H7 (cell line): ENCODE measurements at places on chromosomes 6 and 20.

DNA sequence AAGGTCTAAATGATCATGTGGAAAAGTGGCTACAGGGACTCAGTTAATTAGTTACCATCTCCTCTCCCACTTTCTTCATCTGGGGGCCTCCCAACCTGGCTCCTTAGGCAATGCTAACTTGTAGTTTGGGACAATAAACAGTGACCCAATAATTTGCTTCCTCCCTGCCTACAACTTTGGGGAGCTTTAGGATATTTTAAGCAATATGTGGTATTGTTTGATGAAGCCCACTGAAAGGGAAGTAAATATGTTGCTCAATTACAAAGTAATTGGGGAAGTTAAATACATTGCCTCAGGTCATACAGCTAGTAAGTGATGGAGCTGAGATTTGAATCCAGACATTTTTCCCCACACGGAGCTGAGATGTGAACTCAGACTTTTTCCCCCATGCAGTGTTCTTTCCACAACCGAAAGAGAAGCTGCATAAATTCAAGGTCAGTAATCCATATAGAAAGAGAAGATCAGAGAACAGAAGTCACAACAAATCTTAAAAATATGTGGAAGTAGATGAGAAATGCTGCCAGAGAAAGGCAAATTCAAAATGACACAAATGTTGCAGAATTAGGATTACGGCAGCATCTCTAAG is 26.6 kb downstream of the ZHX3 start:
- no peak for DNase-seq

DNA sequence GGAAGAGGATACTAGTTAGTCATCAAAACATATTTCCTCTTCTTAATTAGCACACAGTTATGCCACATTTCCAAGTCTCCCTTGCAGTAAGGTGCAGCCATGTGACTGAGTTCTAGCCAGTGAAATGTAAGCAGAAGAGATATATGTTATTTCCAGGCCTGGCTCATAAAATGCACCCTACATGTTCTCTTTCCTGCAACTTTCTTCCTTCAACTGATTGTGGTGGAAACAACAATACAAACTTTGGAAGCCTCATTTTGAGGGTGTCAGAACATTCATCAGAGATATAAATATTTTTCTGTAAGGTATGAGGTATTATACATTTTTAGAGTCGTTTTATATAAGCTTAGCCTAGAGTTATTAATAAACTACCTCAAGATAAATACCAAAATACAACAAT is 110.9 kb upstream of the PDE7B start:
- no peak for DNase-seq

- DNase-seq: no peak
Observed at GRCh38 chr20:46031014-46031569, 2.1 kb downstream of the SLC12A5 start.

GRCh38 chr20:63252284-63252711 is 2.0 kb downstream of the NKAIN4 start:
- DNase-seq: no peak

GRCh38 chr6:33298773-33299236 is at the start of gene RGL2:
Gene RGL2 (minus strand): TSS chr6:33298942. CDS start chr6:33298610, 332 bp downstream.
- DNase-seq: peak; percentile 86

- DNase-seq: no peak
Observed at GRCh38 chr6:149065658-149066556, 251.6 kb upstream of the TAB2 start.

- DNase-seq: no peak
Observed at GRCh38 chr6:13593720-13594119, 19.3 kb downstream of the SIRT5 start.

DNA sequence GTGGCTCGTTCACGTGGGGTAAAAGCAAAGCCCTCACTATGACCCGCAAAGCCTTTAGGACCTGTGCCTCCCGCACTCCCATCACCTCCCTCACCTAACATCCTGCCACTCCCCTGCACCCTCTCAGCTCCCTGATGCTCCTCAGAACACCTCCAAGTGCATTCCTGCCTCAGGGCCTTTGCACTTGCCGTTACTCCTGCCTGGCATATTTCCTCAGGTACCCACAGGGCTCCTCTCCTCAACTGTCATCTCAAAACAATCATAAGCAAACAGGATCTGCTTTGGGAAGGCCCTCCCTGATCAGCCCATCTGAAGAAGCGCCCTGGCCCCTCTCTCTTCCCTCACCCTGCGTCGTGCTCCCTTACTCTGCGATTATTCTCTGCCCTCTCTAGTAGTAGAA is 49.1 kb downstream of the FGD2 start:
- DNase-seq: no peak

GRCh38 chr6:82525775-82526495 is 162.3 kb downstream of the TPBG start:
- DNase-seq: no peak

DNA sequence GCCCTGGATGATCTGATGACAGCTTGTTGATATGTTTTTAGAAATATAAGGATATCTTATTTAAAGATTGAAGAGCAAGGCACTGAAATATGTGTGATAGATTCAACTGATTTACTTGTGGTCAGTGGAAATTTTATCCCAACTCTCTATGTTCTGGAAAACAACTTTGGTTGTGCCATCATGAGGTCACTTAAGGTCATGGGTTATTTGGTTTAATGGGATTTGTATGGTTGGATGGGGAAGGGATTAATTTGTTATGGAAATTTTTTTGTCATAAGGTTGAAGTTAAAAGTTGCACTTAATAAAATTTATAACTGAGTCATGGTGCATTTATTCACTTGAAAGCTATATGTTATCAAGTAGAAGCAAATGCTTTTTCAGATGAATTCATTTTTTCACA is 214.3 kb upstream of the LAMP5 start:
- no peak for DNase-seq

DNA sequence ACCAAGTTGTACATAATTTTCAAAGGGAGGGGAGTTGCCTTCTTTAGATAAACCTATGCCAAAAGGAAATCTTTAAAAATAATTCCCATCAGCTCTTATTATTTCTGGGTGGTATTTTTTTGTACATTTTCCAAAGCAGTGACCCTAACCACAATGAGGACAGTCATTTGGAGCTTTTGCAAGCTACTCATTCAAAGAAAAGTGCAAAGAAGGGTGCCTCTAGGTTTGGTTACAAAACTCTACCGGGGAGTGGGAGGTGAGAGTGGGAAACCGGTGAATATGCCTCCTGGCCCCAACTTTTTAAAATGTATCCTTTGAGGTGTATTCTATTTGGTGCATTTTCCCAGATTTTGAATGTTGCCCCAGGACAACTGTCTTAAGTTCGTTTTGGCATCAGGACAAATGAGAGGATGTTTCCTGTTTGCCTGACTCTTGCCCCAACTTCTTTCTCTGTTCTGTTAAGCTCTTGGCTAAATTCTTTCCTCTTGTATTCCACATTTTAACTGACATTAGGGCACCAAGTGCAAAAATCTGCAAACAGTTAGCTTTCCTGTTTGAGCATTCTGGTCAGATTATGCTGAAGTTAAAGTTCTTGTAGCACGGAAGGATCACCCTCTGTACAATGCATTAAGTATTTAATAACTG is 78.9 kb downstream of the SLX4IP start:
- DNase-seq: no peak

DNA sequence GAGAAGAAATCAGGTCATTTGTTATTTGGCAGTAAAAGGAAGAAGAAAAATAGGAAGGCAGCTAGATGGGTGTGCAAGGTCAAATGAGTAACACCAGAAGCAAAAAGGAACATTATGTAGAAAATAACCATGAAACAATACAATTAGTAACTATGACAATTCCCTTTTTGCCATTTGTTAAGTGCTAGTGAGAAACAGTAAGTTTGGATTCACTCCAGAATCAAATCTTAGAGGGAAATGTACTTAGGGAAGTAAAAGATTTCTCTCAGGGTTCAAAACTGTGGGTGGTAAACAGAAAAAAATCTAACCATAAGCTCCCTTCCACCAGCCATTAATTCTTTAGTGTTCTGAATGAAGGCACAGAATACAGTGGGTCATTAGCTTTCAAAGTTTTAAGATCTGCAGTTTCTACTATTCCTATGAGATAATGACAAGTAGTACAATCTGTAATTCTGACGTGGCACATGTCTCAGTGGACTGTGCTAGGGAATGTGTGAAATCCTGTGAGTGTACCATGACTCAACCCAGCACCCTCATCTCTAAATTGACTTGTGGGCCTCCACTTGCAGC is 17.1 kb downstream of the REPS1 start:
- no peak for DNase-seq

- no peak for DNase-seq
Observed at GRCh38 chr6:164665328-164665727, 644.1 kb downstream of the C6orf118 start.

- no peak for DNase-seq
Observed at GRCh38 chr6:119037941-119038623, 40.4 kb downstream of the FAM184A start.

GRCh38 chr20:37640600-37641561 is 52.9 kb upstream of the CTNNBL1 start:
- DNase-seq: no peak

GRCh38 chr20:37345339-37346235 is at the start of gene SRC:
Gene SRC (plus strand): TSS chr20:37346140. CDS start chr20:37384154, 38,014 bp downstream.
- peak; percentile 94 for DNase-seq

DNA sequence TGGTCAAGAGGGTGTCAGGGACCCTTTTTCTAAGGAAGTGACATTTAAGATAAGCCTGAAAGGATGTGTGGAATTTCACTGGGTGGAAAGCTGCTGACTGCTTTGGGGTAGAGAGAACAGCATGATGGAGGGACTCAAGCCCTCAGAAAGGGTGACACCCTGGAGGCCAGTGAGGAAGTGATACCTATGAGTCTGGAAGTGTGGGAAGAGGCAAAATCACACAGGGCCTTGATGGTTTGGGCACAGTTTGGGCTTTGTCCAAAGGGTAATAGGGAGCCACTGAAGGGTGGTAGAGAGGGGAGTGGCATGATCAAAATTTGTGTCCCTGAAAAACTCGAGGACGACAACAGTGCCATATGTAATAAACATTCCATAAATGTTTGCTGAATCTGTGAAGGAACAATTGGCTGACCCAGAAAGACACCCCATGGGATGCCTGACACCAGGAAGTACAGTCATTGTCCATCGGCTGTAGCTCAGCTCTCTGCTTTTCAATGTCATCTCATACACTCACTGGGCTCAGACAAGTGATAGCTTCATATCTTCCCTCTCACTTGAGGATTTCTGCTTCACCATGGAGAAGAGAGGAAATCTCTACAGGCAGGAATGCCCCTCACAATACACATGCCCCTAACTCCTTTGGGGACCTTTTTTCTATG is 21.3 kb downstream of the CASS4 start:
- DNase-seq: no peak

DNA sequence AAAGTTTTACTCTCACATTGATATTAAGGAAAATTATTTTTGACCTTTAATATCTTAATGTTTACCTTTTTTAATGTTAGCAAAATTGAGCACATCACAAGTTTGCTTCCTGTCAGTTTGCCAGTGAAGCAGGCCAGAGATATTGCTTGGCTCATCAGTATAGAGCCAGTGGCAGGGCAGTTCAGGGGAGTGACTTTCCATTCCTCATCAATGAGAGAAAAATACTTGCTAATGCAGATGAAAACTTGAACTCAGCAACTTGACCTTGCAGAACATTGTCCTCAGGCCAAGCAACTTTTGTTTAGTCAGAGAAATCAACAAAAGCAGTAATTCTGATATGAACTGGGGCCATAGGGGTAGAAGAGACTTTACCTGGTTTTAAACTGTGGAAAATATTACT is 6.9 kb downstream of the TAB2 start:
- DNase-seq: no peak

GRCh38 chr20:49818816-49819215 is 6.2 kb downstream of the SLC9A8 start:
- no peak for DNase-seq

GRCh38 chr20:37931153-37931922 is 28.4 kb downstream of the VSTM2L start:
- DNase-seq: peak; percentile 60

GRCh38 chr6:40727271-40727670 is 140.1 kb upstream of the LRFN2 start:
- DNase-seq: peak; percentile 84

DNA sequence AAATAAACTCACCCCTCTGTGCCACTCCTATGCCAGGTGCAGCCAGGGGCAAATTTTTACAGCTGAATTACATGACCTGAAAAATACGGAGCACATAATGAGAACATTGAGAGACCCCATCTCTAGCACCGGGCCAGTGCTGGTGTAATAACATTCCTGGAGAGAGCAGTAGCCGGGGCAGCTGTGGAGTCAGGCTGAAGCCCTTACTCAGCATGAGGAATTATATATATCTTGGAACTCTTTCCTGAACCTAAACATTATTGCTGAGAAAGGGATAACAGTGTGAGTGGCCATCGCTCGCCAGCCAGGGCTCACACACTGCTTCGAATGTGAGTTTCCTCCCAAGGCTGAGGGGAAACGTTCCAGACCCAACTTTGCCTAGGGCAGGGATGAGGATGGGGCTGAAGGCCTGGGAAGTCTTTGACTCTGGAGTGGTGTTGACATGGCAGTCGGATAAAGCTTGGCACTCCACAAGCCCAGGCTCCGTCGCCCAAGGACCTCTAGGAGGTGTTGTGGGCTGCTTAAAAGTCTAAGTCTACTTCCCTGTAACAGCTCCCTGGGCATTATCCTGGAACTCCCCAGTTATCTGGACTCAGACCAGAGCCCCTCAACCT is 269.8 kb downstream of the CDC5L start:
- DNase-seq: no peak

DNA sequence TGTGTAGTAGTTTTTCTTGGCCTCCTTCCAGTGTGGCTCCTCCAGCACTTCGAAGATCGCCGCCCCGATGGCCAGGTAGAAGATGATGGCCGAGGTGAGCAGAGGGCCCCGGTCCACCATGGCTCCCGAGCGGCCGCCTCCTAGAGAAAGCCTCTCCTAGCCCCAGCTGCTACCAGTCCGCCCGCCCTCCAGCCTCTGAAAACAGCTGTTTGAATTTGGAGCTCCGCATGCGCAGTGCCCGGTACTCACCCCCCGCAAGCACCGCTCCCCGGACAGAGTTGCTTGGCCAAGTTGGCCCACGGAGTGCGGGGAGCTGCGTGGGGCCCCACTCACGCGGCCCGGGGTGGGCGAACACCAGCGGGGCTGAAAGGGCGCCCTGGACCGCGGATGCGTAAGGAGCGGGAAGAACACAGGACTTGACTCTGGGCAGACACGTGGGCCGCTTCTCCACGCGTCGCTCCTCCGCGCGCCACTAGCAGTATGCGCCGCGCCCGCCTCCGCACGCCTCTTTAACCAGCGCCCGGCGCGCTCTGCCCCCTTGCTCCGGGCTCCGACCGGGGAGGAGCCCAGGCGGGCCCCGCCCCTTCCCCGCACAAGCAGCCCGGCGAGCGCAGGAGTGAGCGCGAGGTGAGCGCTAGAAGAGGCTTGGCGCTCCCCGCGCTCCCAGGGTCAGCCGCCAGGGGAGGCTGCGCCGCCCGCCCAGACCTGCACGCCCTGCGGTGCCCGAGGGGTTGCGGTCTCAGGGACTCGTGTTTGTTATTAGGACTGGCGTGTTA is at the start of gene KCNK5:
KCNK5 (minus strand) TSS at position 484 of the 776 bp plus-strand sequence; CDS start at position 120, 364 bp downstream.
- DNase-seq: peak; percentile 98

- DNase-seq: no peak
Observed at GRCh38 chr6:129007701-129008373, 124.9 kb downstream of the LAMA2 start.

DNA sequence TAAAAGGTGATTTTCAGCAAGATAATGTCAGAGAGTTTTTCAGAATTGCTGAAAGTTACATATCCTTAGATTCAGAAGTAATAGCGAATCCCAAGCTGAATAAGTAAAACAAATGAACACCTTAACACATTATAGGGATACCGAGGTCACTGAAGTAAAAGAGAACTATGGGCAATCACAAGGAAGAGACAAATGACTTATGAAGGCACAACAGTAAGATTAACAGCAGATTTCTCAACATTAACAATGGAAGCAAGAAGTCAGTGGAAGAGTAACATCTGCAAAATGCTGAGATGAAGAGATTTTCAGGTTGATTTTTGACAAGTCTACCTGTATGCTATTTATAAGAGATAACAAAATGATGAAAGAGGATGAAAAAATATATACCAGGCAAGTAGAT is 86.1 kb upstream of the EZR start:
- no peak for DNase-seq
